ENCODE measurements at places on chromosomes 16 and 17.
A peak's percentile ranks its signal among the peaks of the same experiment; 100 is the strongest.

- peak; percentile 66 for DNase-seq
Observed at GRCh38 chr17:7404737-7405349, 946 bp upstream of the TMEM256 start.

- DNase-seq = no peak
Observed at GRCh38 chr16:64092271-64092670, 1029.6 kb downstream of the CDH11 start.

DNA sequence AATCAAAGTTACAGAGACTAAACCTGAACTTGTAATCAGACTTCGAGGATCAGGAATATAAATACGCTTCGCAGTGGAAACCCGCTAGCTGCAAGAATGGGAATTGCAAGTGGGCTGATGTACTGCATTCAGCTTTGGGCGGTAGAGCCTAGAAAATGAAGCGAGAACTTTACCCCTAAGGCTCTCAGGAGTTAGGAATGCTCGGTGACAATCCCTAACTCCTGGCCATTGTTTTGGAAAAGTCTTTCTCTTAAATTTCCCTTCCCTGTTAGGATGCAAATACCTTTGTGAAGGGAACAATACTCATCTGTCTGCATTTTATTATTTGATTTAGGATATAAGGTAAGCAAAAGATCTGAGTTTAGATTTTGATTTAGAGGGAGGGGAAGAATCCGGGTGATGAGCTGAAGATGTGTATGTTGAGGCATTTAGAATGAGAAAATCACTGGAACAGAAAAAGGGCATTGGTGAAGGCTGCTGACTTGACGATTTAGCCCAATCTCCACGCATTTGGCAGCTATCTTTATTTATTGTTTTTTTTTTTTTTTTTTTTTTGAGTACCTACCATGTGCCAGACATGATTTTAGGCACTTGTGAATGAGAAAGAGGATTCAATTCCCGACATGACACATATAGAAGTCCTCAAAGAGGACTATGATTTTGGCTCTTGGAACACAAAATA, 2.2 kb upstream of the TOX3 start:
- DNase-seq = no peak

GRCh38 chr16:17193566-17194100, 277.1 kb downstream of the XYLT1 start:
- DNase-seq = no peak

GRCh38 chr17:63381101-63381729, 64.9 kb downstream of the CYB561 start:
- DNase-seq = no peak

- DNase-seq = no peak
Observed at GRCh38 chr16:83248735-83249463, 558.9 kb upstream of the HSBP1 start.

GRCh38 chr16:15907863-15908478, 19.6 kb upstream of the CEP20 start:
- DNase-seq = no peak

DNA sequence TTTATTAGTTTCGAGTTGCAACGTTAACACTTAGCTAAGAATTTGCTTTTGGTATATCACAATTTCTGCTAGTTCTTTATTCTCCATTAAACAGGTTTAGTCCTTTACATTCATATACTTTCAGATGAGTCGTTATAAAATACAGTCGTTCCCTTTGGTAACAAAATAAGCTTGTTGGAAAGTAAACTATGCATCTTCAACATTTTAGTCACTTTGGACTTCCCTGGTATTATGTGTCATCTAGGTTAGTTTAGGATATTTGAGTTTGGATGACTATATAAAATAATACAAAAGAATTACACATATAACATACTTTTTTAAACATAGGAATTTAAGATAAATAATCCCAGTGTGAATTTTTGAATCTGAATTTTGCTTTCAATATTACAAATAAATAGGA, 351.5 kb downstream of the BCAS3 start:
- no peak for DNase-seq

DNA sequence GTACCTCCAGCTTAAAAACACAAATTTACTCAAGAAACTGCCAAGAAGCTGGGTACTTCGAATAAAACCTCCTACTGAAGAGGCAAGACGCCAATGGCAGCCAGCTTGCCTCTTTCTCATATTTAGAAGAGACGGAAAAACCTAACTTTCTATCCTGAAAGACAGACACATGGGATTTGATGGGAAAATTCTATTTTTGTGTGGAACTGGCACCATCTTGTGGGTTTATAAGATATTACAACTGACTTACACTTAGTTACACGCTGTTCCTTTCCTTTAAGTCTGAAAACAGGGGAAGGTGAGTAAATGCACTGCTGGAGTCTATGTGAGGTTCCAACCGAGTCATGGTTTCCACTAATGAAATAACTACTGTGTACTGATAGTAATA, 10.3 kb downstream of the ZNF18 start:
- DNase-seq = no peak

DNA sequence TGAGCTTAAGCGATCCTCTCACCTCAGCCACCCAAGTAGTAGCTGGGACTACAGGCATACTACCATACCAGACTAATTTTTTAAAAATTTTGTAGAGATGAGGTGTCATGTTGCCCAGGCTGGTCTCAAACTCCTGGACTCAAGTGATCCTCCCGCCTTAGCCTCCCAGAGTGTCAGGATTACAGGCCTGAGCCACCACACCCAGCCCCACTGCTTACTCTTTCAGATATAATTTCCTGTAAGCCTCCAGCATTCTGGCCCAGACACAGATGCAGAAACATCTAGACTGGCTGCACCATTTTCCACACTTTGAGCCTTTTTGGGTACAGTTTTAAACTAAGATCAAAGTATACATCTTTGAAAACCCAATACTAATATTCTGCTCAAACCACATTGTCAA, 8.4 kb upstream of the WSB1 start:
- DNase-seq = no peak

DNA sequence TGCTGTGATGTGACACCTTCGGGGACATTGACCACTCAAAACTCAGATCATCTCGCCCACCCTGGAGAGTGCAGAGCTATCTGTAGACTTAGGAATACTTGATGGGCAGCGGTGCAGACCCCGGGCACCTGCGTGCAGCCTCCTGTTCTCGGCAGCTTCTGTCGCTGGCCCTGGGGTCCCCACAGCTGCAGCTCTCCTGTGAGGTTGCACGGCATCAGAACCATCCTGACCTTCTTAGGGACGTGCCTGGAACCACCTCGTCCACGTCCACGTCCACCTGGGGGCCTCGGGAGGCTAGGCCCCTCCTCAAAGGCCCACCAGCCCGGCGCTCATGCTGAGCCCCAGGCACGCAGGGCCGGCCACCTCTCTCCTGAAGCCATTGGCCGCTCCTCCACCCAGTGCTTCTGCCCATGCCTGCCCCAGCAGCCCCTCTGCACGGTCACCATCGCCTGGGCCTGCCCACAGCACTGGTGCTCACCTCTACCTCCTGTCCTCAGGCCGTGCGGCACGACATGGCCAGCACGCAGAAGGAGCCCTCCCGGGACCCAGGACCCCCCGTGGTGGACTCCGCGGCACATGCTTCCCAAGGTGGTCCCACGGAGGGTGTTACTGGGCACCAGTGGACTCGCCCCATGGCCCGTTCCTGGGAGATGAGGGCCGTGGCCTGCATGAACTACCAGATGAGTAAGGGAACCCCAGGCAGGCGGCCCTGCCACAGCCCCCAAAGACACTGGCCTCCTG, 2.3 kb upstream of the WFIKKN1 start:
- no peak for DNase-seq

GRCh38 chr16:83552930-83553329, 254.8 kb upstream of the HSBP1 start:
- no peak for DNase-seq

- no peak for DNase-seq
Observed at GRCh38 chr17:69451416-69452394, 37.2 kb downstream of the MAP2K6 start.

GRCh38 chr17:39195568-39196160, 1.8 kb downstream of the CACNB1 start:
- no peak for DNase-seq

DNA sequence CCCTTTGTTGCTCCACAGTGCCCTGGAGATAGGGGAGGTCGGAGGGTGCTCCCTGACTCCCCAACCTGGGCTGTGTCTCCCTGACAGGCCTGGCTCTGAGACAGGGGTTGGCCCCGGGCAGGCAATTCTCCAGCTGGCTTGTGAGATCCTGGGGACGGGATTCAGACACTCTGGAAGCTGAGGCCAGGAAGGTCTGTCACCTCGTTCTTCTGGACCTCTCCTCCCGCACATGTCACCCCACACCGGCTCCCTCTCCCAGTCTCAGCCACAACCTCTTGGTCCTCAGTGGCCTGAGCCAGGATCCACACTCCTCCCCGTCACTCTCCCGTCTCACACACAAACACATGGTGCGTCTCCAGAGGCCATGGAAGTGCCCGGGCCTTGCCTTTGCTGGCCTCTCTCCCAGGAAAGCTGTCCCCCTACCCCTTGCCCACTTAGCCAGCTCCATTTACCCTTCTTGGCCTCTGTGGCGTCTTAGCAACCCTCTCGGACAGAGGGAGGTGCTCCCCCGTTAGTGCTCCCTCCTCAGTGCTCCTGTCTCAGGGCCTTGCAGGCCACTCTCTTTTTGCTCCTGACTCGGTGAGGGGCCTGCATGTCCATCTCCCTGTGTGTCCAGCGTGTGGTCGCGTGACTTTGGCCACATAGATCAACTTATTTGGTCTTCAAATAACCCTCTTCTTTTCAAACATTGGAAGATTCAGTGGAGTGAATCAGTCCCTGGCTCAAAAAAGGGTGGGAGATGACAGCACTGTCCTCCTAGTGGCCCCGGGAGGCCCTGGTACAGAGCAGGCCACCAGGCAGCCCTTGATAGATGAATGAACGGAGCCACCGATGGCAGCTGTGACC, 747 bp downstream of the ADGRG3 start:
- no peak for DNase-seq

- no peak for DNase-seq
Observed at GRCh38 chr17:44568945-44569858, 11.9 kb downstream of the FZD2 start.

DNA sequence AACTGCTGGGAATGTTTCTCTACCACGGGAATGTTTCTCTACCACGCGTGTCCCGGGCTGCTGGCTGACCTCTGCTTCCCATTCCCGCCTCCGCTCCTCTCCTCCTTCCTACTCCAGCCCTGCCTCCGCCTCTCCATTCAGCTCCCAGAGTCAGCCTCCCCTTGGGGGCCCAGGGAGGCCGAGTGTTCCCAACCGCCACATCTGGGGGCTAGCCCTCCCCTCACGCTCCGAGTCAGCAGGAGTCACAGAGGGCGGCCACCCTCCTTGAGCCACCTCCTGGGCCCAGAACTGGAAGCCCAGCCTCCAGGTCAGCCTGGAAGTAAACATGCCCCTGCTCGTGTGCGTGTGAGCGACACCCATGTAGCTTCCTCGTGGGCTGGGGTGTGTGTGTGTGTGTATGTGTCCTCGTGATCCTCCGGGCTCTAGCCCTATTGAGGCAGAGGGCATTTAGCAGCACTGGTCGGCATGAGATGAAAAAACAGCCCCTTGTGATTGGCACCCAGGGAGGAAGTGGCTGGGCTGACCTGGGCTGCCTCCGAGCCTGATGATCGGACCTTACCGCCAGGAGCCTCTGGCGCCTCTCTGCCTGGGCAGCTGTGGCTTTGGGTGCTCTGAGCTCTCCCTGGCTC, 7.3 kb downstream of the CYGB start:
- DNase-seq = peak; percentile 85

DNA sequence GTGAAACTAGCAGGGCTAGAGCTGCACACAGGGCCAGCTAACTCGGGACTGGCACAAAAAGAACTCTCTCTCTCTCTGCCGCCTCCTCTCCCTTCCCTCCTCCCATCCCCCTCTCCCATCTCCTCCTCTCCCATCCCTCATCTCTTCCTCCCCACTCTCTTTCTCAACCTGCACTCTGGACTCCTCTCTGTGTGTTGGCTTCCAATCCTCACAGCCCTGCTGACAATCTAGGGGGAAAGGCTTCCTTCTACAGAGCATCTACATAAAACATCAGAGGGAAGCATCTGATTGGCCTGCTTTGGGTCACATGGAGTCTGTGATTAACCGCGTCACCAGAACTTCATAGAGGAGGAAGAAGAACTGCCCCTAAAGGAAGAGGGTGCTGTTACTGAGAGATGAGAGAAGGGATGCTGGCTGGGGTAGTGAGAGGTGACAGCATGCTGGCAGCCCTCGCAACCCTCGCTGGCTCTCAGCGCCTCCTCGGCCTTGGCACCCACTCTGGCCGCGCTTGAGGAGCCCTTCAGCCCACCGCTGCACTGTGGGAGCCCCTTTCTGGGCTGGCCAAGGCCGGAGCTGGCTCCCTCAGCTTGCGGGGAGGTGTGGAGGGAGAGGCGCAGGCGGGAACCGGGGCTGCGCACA, 12.8 kb upstream of the ZFP90 start:
- DNase-seq = no peak

GRCh38 chr16:67395105-67395457, 1.8 kb upstream of the TPPP3 start:
- no peak for DNase-seq

GRCh38 chr16:67169642-67170167, 633 bp upstream of the NOL3 start:
- DNase-seq = no peak

GRCh38 chr16:2232094-2232990, 3.9 kb upstream of the DNASE1L2 start:
- DNase-seq = no peak

GRCh38 chr16:66275775-66276428, 90.6 kb upstream of the CDH5 start:
- peak; percentile 54 for DNase-seq

DNA sequence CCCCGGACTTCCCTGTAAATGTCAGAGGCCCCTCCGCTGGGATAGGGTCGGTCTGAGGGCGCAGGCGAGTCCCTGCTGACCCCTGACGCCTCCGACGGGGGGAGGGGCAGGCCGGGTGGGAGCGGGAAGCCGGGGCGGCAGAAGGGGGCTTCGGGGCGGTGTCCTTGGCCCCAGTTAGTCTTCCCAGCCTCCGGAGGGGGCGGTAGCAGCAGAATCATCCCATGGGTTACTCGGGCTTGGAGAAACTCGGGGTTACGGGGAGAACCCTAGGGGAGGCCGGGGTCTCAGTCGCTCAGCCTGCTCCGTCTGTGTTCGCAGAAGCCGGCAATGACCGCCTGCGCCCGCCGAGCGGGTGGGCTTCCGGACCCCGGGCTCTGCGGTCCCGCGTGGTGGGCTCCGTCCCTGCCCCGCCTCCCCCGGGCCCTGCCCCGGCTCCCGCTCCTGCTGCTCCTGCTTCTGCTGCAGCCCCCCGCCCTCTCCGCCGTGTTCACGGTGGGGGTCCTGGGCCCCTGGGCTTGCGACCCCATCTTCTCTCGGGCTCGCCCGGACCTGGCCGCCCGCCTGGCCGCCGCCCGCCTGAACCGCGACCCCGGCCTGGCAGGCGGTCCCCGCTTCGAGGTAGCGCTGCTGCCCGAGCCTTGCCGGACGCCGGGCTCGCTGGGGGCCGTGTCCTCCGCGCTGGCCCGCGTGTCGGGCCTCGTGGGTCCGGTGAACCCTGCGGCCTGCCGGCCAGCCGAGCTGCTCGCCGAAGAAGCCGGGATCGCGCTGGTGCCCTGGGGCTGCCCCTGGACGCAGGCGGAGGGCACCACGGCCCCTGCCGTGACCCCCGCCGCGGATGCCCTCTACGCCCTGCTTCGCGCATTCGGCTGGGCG, 542 bp downstream of the GUCY2D start:
- no peak for DNase-seq

GRCh38 chr17:53319947-53320346, 502.8 kb upstream of the KIF2B start:
- no peak for DNase-seq

Data from ureter (tissue), 1 donor.